Jurkat, Clone E6-1 (cell line): ENCODE measurements at places on chromosomes 2 and 18.

DNA sequence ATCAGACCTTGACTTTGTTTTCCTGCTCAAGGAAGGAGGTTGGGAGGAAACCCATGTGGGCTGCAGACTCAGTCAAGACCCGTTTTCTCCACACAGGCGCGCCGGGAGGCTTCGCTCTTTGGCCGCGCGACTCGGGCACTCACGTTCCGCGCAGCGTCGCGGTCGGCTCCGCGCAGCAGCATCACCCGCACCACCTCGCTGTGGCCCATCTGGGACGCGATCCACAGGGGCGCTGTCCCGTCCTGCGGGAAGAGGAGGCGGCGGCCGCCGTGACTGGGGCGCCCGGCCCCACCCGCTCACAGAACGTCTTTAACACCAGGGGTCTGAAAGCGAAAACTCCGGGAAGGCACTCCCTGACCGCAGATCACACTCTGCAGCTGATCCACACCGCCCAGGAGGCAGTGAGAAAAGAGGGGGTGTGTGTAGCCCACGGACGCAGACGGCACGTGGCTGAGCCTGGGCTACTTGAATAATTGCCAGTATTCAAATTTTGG, 33.1 kb upstream of the NPC1 start:
- no peak for DNase-seq

DNA sequence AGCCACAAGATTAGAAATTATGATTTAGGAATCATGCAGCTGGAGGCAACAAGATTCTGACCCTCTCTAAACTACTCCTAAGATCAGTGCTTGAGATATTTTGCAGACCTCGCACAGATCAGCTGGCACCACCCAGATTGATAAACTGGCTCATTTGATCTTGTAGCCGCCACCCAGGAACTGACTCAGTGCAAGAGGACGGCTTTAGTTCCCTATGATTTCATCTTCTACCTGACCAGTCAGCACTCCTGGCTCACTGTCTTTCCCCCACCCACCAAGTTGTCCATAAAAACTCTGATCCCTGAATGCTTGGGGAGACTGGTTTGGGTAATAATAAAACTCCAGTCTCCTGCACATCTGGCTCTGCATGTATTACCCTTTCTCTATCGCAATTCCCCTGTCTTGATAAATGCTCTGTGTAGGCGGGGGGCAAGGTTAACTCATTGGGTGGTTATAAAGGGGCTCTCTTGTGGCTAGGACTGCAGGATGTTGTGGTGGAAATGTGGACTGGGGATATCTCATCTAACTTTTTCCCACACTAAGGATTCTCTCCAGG, 96.1 kb downstream of the ARL6IP6 start:
- DNase-seq: no peak

- no peak for DNase-seq
Observed at GRCh38 chr18:60739212-60739611, 366.6 kb upstream of the MC4R start.

- DNase-seq: no peak
Observed at GRCh38 chr18:75915941-75916623, 488.6 kb upstream of the SMIM21 start.

- DNase-seq: no peak
Observed at GRCh38 chr2:112566104-112566503, 18.3 kb upstream of the CHCHD5 start.

DNA sequence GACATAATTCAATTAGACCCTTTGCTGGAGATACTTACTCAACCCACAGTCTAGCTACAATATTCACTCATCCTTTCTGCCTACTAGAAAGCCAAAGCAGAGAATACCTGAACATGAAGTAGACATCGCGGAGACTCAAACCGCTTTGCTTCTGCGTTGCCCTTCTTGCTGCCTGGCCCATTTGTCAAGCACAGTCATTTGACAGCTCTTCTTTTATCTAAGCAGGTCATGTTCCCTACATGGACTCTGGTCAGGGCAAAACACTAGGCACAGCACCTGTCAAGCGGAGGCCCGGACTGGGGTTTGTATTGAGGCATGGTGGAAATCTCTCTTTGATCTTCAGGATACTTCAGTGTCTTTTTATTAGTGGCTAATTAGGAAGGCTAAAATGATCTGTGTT, 89.7 kb downstream of the FARSB start:
- no peak for DNase-seq

GRCh38 chr2:230137902-230138539, 69.3 kb upstream of the SLC16A14 start:
- no peak for DNase-seq

DNA sequence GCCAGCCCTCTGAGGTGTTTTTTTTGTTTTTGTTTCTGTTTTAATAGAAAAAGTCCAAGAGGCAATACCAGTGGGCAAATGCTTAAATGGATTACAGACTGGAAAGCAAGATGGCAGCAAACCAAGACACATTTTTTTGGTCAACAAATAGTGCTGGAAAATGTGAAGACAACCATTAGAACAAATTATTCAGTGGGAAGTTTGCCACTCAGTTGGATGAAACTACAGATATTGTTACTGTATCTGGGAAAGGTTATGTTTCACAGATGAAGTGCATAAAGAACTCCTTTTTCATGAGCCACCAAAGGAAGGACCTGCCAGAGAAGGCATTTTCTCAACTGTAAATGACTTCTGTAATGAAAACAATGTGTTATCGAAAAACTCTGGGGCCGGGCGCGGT, 93.0 kb upstream of the ODC1 start:
- no peak for DNase-seq

DNA sequence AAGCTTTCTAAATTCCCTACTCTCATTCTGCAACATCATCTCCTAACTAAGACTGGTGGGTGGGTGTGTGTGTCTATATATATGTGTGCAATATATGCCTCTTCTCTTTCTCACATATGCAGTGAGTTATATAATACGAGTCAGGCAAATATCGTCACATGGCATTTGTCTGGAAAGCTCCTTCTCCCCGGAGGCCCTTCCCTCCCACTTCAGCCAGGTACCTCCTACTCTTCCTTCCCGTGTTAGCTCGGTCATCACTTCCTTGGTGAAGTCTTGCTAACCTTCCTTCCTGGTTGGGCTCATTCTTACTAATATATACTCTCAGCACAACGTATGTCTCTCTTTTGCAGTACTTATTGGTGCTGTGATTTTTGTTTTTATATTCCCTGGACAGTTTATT, 66.4 kb upstream of the NCK2 start:
- no peak for DNase-seq

DNA sequence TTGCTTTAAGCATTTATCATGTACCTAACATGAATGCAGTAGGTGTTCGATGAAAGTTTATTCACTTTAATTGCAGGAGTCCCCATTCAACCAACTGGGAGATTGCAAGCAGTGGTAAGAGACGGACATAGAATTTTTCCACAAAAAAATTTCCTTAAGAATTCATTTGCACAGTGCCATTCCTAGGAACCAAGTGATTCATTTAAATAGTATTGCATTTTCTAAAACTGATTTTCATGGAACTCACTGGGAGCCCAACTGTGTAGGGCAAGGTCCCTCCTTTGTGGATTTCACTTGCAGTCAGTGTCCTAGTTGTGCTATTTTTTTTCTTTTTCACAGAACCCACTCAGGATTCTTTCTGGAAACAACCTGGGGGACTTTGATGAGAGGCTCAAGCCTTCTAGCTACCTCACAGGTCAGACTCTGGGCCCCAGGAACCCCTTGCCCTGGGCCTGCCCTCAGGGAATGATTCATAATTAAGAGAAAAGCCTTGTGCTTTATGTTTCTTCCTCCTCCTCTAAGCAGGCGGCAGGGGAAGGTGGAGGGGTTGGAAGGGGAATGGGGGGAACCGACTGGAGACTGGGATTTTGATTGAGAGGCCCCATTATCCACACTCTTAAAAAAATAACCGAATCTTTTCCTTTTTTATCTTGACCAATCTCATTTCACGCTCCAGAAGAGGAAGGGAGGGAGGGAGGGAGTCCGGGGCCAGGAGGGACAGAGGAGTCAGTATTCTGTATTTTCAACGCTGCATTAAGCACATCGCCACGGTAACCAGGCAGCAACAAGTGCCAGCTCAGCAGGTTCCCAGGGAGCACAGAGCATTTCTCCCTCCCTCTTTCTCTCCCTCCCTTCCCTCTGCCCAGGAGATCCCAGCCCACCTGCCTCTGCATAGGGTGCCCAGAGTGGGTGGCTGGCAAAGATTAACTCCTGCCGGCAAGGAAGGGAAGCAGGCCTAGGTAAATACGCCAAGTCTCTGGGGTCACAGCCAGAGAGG, 51.8 kb downstream of the PSD4 start:
- no peak for DNase-seq

DNA sequence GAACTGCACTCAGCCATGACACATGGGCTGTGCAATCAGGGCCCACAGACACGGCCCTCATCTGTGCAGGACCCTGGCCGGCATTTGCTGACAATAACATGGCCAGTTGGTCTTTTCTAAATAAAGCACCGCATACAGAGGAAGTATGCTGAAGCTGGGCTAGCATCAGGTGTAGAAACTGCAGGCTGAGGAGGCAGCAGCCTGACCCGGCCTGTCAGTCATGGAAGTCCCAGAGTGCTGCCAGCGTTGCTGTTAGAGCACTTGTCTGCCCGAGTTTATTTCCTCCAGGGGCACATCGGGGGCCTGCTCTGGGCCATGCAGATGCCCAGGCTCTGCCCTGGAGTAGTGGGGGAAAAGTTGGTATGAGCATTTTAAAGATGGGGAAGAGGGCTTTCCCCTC, 4.1 kb upstream of the PTPN18 start:
- DNase-seq: no peak

DNA sequence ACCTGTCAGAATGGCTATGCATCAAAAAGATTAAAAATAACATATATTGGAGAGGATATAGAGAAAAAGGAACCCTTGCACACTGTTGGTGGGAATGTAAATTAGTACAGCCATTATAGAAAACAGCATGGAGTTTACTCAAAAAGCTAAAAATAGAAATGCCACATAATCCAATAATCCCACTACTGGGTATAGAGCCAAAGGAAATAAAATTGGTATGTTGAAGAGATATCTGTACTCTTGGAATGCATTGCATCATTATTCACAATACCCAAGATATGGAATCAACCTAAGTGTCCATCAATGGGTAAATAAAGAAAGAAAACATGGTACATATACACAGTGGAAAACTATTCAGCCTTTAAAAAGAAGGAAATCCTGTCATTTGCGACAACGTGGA, 77.2 kb downstream of the C1D start:
- no peak for DNase-seq

DNA sequence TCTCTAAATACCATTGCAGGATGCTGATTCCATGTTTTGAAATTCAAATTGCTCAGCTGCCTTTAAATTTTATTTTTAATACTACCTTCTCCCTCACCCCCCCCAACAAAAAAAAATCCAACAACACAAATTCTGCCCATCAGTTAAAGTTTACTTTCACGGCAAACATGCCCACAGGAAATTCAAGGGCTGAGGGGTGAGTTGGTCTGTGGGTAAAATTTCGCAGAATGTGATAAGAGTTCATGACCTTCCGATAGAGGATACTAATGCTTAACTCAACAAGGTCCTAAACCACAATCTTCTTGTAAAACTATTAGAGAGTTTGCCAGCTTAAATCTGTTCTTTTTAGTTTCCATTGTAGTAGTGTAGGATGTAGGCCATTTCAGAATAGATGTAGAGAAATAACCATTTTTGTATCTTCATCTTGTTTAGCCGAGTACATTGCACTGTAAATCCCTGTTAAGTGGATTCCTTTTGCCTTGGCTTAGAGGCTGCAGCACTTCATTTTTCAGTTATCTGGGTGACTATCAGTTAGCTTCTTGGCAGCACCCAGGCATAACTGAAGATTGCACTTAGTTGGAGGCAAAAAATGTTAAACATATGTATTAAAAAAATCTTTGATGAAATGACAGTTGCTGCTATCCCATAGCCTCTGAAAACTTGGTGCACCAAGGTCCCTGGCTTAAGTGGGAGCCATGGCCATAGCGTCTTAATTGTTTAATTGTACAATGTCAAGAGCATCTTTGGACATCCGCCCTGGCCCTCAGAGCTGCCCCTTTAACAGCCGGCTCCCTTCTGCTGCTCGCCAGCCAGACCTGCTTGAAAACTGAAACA, 232.3 kb downstream of the HAUS1 start:
- no peak for DNase-seq

GRCh38 chr2:77046339-77046738, 475.8 kb downstream of the LRRTM4 start:
- no peak for DNase-seq

GRCh38 chr2:54083021-54083420, 32.4 kb upstream of the ACYP2 start:
- DNase-seq: no peak

DNA sequence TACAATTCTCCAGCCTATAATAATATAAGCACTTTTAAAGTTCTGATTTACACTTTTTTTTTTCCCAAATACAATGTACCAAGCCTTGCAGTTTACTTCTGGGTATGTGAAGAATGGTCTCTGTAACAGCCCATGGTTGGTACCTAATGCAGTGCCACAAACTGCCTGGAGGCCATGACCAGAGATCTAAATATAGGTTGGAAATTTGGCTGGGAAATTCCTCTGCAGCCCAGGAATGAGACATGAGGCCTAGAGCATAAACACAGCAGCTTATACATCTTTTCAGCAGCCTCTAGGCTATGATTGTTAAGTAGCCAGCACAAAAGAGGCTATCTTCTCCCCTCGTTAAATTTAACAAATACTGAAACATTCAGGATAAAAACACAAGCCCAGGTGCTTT, 432.0 kb upstream of the FAM98A start:
- no peak for DNase-seq

GRCh38 chr2:138007431-138007830, 43.2 kb downstream of the HNMT start:
- DNase-seq: no peak

DNA sequence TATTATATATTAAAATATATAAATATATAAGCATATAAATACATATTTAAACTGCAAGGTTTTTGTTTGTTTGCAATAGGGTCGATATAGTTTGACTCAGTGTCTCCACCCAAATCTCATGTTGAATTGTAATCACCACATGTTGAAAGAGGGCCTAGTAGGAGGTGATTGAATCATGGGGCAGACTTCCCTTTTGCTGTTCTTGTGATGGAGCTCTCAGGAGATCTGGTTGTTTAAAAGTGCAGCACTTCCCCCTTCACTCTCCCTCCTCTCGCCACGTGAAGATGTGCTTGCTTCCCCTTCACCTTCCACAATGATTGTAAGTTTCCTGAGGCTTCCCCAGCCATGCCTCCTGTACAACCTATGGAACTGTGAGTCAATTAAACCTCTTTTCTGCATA, 2137.3 kb upstream of the CELF4 start:
- DNase-seq: no peak
